Suppressor macrophage treated with lipopolysaccharide for 1 hour (primary cell): ENCODE measurements at places on chromosomes 7 and 10.

DNA sequence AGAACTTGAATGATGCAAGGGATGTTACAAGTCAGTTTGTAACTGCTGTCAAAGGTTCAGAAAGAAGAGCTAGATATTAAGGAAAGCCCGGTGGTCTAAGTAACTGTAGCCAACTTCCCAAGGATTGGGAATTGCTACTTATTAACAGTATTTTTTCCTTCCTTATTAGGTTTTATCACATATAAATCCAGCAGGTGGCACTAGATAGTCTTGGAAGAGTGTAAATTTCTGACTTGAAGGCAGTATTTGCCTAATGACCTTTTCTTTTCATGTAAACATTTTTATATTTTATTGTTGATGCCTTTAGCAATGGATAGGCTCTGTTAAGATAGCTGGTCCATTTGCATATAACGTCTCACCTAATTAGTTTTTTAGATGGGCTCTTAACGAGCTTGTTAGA lies 51.2 kb downstream of the ANLN start:
- DNase-seq = peak; percentile 15

- DNase-seq = no peak
Measured at GRCh38 chr7:72413290-72413689, 1.2 kb upstream of the CALN1 start.

- no peak for DNase-seq
Measured at GRCh38 chr7:110974441-110974840, 116.5 kb upstream of the LRRN3 start.

GRCh38 chr10:52952391-52953055 lies 179.9 kb upstream of the MBL2 start:
- DNase-seq = no peak

GRCh38 chr7:80781561-80781979 lies 137.3 kb downstream of the SEMA3C start:
- no peak for DNase-seq

DNA sequence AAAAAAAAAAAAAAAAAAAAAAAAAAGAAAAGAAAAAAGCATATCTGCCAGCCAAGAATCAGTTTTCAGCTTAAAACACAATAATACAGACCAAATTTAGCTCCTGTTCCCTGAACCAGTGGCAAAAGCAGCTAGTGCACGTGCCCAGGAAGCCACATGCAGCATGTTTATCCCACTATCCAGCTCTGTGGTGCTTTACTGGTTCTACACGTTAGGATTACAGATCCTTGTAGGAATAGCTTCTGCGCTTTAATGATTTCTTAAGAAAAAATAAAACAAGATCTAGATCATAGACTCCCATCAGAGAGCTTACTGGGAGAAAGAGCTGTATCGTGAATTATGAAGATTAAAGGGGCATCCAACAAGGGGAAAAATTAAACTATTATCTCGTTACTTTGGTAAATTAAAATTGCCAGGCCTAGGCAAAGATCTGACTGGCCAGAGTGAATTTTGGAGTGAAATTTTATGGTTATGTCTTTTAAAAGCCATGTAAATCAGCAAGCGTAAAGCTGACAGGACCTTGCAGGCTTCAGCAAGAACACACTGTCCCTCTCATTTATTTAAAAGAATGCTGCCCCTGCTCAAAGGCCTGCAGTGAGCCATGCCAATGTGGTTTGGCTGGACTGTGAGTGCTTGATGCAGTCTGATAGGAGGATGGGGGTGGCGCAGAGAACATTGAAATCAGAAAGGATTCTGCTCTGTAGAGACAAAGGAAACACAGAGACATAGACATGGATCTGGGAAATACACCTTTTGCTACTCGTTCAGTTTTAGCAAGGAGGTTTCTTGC lies 177.3 kb upstream of the PHYHIPL start:
- no peak for DNase-seq

DNA sequence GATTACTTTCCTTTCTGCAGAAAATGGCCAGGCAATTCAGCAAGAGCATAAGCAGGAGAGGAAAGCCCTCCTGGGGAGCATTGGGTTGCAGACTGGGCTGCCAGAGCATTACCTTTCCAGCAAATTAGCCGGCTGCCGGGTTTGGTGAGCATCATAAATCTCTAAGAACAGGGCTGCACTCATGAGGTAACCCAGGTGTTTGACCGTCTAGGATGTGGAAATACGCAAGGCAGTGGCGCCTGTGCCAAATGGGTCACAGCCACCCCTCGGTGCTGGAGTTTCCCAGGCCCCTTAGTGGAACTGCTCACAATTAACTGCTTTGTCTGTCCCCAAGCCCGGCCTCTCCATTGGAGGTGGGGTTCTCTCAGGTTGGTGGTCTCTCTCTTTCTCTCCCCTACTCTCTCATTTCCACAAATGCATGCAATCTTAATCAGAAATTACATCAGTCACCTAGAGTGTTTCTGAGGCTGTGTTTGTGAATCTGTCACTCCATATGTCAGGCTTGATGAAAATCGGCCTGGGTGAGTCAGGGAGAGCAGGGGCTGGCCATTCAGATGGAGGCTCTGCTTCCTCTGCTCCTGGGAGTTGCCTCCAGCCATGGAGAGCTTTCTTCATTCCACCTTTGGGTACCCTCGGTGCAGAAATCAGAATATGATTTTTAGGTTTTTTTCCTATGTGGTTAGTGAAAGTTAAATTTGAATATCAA lies 26.7 kb downstream of the PTN start:
- no peak for DNase-seq

DNA sequence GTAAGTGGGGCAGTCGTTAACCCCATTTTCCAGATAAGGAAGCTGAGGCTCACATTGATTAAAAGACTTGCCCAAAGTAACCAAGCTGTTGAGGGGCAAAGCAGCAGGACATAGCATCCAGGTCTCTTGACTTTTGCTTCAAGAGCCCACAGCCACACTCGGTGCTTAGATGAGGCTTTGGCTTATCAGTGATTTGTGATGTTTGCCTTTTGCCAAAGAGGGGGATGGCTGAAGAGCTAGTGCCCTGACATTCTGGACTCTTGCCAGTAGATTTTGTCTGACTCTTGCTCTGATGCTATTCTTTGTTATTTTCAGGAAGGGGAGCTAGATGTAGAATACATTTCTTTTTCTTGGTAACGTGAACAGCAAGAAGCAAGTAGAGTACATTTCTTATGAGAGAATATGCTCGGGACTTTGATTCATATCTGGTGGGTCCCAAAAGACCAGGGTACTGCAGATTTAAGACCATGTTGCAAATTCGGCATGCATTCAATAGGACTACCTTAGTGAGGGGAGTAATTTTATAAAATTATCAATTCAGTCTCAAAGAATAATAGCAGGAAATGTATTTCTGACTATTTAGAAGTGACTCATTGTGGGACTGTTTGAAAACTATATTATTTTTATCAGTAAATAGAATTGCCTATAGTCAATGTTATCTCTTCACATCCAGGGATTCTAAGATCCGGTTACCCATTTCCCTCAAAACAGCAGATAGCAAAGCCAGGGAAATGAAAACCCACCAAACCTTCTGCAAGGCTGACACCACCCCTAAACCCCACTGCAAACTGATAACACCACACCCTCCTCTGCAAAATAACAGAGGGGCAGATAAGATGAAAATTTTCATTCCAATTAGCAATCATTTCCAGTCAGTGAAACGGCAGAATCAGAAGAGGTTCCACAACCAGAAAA lies 180.0 kb upstream of the BMPER start:
- DNase-seq = no peak

GRCh38 chr10:70956029-70956759 lies 67.8 kb upstream of the PCBD1 start:
- DNase-seq = no peak

GRCh38 chr7:52726986-52727385 lies 308.4 kb upstream of the POM121L12 start:
- no peak for DNase-seq

GRCh38 chr7:37405603-37406122 lies 43.0 kb downstream of the ELMO1 start:
- DNase-seq = no peak

DNA sequence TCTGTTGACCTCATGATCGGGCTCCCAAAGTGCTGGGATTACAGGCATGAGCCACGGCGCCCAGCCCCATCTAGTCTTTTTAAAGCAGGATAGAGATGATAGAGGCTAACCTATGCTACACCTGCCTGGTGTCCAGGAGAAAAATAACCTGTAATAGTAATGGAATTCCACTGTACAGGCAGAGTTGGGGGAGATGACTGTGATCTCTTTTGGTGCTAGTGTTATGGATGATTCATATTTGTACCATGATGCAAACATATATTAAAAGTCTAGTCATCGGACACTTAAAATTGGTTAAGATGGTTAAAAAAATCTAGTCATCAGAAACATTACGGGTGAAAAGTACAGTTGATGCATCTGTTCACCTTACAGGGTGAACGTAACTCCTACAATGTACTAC lies 6.1 kb upstream of the SAR1A start:
- DNase-seq = no peak

DNA sequence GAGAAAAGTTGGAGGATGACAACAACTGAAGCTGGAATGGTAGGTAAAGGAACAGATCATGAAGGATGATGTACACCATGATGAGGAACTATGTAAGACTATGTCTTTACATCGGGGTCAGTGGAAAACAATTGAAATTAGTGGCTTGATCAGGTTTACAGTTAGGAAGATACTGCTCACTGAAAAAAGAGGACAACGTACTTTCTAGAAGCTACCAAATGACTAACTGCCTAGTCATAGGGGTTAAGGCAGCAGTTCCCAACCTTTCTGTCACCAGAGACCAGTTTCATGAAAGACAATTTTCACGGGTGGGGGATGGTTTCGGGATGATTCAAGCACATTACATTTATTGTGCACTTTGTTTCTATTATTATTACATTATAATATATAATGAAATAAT lies 91.6 kb upstream of the ANKRD1 start:
- no peak for DNase-seq

GRCh38 chr10:60186315-60187071 lies 203.2 kb downstream of the ANK3 start:
- no peak for DNase-seq

- no peak for DNase-seq
Measured at GRCh38 chr7:103651593-103652377, 205.8 kb upstream of the SLC26A5 start.

- no peak for DNase-seq
Measured at GRCh38 chr10:66572700-66573099, 353.1 kb upstream of the LRRTM3 start.

DNA sequence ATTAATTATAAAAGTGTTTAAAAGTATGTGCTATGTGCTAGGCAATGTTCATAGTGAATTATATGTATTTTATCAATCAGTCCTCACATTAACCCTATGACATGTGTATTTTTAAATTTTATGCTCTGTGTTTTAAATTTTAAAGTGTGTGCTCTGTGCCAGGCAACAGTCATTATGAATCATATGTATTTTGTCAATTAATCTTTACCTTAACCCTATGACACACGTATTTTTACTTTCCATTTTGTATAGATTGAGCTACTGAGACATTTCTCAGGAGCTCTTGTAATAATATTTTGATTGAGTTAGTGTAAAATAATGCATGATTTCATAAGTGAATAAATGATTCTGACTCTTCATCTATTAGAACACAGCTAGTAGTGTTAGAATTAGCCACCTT lies 117.8 kb downstream of the THSD7A start:
- DNase-seq = no peak

- DNase-seq = no peak
Measured at GRCh38 chr10:85459906-85460305, 906.7 kb downstream of the GRID1 start.

DNA sequence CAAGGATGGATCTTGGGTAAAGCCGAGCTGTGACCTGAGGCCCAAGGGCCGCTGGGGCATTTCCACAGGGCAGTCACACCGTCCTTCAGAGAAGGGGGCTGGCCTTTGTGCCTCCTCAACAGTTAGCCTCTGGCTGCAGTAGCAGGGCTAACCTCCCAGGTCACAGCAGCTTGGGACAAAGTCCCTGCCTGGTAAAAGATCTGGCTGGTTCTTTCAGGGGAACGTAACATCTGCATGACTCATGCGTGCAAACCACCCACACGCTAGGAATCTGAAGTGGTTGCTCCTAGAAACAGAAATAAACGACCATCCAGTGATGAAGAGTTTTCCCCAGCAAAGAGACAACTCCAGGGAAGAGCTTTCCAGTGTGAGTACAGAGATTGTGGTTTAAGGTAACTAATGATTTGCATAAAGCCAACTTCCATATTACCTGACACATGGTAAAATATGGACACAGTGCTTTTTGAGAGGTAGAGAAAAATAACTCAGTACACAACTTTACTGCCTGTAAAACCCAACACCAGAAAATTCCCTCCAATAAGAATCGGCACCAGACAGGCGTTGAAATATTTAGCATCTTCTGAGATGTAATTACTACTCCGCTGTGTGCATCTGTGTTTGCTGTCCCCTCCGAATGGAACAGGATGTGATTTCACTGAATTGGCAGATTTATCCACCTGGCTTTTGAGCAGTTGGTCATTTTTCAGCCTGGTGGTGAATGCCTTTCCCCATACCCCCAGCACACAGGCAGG lies 84.9 kb upstream of the ADRB1 start:
- peak; percentile 79 for DNase-seq

GRCh38 chr10:119242186-119242585 lies 34.8 kb downstream of the GRK5 start:
- no peak for DNase-seq

DNA sequence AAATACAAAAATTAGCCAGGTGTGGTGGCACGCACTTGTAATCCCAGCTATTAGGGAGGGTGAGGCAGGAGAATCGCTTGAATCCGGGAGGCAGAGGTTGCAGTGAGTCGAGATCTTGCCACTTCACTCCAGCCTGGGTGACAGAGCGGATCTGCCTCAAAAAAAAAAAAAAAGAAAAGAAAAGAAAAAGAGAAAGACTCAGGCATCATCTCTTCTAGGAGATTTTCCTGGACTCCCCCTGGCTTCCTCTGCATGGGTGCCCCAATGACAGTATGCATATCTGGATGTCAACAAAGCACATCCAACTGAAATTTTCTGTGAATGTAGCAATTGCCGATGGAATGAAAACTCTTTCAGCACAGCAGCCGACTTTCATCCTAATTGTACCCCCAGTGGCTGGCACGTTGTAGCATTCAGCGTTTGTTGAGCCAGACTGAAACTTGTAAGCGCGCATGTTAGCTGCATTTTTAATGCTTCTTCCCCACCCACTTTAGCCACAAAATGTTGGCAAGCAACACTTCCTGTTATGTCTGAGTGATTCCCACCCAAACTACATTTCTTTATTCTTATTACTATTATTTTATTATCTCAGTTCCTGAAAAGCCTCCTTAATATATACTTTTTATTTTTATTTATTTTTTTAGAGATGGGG lies 70.2 kb downstream of the PRTFDC1 start:
- DNase-seq = peak; percentile 67

DNA sequence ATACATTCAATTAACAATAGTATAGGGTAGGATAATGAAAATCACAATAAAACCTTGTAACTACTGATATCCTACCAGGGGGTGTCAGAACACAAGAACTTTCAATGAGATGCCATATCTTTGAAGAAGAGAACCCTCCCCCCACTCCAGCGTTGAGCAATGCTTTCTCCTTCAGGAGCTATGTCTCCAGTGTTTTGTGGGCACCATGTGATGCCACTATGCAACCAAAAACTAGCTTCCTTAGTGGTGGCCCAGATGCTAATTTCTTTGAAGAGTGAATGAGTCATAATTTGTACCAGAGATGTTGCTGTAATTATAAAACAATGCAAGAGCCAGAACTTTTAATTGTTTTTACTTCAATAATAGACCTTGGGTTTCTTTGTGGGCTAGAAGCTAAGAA lies 76.0 kb upstream of the ADO start:
- DNase-seq = peak; percentile 73

GRCh38 chr7:82859106-82859850 lies 303.4 kb downstream of the PCLO start:
- DNase-seq = no peak

- DNase-seq = no peak
Measured at GRCh38 chr10:3907514-3907913, 122.5 kb upstream of the KLF6 start.

- DNase-seq = peak; percentile 52
Measured at GRCh38 chr10:75910032-75910431, 478.6 kb downstream of the LRMDA start.
